Stimulated activated CD4-positive, alpha-beta T cell treated with anti-CD3 and anti-CD28 coated beads, Interleukin-12 subunit alpha, Interleukin-12 subunit beta, amount 100 ng/mL, for 4 hours (primary cell): ENCODE measurements at places on chromosomes 7 and 10.

GRCh38 chr7:117769085-117769484 lies 104.2 kb downstream of the CTTNBP2 start:
- DNase-seq = no peak

DNA sequence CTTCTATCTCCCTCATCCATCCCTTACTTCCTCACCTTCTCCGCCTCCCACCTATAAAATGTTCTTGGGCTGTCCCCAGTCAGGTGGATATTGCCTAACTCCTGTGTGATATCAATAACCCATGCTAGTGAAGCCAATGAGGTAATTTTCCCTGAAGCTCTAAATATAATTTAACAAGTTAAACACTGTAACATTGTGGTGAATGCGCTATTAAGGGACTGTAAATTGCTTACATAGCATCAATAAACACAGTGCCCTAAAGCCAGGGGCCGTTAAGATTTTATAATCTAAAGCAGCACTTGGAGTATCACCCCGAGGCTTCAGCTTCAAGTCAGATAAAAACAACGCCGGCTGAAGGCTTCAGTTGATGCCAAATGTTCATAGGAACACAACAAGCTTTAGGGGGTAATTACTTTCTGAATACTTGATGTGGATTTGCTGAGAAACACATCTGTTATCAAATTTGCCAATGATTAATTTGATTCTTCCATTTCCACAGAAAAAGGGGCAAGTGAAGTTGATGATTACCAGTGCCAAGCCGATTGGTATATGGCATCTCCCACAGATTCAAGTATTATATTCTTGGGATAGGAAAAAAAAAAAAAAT lies 138.4 kb downstream of the CREB5 start:
- no peak for DNase-seq

GRCh38 chr10:85927952-85928665 lies 438.5 kb downstream of the GRID1 start:
- no peak for DNase-seq

GRCh38 chr10:122847782-122848604 lies 2.3 kb upstream of the CUZD1 start:
- DNase-seq = no peak

DNA sequence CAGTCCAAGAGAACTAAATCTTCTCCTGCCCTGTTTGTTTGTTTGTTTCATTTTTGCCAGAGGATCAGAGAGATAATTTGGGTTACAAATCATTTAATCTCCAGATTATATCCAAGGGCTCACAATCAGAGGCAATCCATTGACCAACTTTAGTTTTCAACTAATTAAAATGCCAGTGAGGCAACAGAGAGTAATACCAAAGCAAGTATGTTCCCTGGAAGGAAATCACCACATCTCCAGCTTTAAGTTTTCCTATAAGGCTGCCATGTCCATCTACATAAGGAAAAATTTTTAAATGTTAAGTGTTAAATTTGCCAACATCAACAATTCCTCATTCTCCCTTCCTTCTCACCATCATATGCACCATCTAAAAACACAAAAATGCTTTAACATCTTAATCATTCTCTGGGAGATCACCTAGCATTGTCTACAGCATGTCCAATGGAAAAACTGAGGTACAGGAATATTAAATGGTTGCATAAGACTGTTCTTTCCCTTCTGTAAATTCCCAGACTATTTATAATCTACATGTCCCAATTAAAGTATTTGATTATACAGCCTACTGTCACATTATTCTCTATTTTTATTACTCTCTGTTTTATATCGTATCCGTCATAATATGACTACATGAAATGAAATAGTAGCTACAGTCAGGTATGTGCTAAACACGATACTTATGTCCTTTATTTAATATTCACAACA lies 14.1 kb downstream of the USP54 start:
- DNase-seq = no peak
